ENCODE measurements at places on chromosomes 3 and 15. TPM values are rescaled to one million over a fixed set of nuclear protein-coding genes. Genes with fewer than 3 reads are reported as not detected.

DNA sequence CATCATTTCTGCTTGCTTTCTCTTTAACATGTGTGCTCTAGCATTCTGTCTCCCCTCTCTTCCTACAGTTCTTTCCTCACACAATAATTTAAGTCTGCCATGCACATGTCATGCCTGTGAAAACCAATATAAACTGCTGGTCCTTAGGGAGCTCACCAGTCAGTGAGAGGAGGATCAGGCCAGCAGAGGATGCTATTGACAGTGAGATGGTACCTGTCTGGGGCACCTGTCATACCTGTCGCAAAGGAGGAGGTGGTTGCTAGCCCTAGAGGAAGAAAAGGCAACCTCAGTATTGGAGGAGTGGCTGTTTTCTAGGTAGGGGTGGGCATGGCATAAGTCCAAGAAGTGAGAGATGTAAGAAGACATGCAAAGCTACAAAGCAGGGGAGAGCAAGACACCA is 194.6 kb downstream of the GABRG3 start:
- DNase-seq = no peak

DNA sequence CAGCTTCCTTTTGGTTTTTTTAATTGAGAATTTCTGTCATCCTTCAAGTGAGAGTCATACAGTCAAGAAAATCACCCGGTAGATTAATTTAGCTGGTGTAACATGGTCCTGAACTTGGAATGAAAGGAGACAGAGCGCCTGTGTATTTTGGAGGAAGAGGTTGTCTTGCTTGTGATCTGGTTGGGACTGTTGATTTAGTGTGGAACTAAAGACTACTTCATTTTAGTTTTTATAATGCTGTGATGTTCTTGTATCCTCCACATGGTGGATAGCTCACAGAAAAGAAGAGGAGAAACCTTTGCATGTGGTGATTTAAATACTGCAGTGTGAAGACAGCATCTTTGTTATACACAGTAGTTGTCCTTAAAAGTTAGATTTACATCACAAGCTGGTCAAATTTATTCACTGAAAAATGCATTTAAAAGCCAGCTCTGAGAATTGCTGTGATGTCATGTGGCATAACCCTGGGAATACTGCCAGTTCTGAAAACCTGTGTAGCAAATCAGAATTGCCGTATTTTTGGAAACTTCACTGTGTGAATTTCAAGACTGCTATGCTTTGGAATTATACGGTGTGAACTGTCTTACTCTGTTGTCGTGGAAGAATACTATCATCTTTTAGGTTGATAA is 268.5 kb downstream of the PTPRG start:
- no peak for DNase-seq

Gene ONECUT1
- total RNA-seq = not detected

DNA sequence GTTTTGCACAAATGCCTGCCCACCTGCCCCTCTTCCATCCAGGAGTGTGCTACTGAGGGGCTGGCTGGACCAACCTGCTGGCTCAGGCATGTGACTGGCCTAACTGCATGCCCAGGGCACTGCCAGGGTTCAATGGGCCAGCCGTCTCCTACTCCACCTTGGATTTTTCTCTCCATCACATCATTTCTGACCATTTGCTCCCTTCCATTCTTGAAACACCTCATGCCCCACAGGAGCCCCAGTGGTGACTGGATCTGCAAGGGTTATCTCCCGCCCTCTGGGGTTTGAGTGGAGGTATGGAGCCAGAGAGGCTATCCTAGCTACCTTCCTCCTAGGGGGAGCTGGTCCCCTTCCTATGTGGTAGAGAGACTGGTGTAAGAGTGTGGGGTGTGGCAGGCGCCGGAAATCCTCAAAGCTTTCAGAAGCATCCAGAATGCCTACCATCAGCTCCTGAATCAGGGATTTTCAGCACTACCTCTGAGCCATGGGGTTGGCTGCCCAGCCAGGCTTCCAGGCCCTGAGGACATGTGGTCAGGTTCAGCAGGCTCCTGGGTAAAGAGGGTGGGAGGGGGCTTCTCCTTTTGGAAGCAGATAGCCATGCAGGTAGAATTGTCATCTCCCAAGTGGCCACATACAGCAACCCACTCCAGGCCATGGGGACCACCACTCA is 2.9 kb upstream of the MANF start:
- DNase-seq = no peak

Gene CYP8B1
- not detected for total RNA-seq

DNA sequence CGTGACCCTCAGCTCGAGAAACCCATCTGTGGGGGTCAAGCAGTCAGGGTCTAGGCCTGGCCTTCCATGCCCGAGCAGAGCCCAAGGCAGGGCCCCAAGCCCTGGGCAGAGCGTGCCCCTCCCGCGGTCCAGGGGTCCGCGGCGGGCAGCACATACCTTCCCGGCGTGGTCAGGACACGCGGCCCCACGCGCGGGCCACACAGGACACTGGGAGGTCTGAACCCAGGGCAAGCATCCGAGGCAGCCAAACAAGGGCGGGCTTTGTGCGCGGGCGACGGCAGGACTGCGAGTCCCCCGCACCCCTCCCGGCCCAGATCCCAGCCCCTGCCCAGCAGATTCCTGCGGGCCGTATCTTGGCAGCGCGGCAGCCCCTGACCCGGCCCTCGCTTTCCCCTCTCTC is 61.6 kb upstream of the ACAN start:
- no peak for DNase-seq

Gene TRIM42
- total RNA-seq = not detected

GRCh38 chr3:28672406-28672805 is 323.8 kb upstream of the AZI2 start:
- DNase-seq = no peak

- DNase-seq = no peak
Measured at GRCh38 chr3:134690226-134690625, 39.4 kb upstream of the KY start.

Gene CIAO2A
- 72.1 TPM for total RNA-seq

GRCh38 chr15:80991421-80991820 is 1.8 kb upstream of the MESD start:
- no peak for DNase-seq

- DNase-seq = no peak
Measured at GRCh38 chr15:34490417-34491193, 53.0 kb upstream of the GOLGA8A start.

DNA sequence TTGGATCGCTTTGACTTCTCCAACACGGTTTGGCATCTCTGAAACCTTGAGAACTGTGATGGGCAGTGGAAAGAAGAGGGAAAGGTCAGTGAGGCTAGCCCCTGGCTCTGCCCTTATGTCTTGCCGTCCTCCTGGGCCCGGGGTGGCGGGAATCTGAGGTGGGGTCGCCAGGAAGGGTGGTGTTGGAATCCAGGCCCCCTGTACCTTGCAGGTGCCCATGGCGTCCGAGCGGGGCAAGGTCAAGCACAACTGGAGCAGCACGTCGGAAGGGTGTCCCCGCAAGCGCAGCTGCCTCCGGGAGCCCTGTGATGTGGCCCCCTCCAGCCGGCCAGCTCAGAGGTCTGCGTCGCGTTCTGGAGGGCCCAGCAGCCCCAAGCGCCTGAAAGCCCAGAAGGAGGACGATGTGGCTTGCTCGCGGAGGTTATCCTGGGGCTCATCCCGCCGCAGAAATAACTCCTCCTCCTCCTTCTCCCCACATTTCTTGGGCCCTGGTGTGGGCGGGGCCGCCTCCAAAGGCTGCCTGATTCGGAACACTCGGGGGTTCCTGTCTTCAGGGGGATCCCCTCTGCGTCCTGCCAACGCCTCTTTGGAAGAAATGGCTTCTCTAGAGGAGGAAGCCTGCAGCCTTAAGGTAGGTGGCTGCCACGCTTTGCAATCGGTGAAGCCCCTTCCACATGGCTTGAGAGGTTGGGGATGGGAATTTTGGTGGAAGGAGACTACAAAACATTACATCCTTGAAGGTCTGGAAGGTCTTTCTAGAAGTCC is 907 bp downstream of the TATDN2 start:
- DNase-seq = no peak

DNA sequence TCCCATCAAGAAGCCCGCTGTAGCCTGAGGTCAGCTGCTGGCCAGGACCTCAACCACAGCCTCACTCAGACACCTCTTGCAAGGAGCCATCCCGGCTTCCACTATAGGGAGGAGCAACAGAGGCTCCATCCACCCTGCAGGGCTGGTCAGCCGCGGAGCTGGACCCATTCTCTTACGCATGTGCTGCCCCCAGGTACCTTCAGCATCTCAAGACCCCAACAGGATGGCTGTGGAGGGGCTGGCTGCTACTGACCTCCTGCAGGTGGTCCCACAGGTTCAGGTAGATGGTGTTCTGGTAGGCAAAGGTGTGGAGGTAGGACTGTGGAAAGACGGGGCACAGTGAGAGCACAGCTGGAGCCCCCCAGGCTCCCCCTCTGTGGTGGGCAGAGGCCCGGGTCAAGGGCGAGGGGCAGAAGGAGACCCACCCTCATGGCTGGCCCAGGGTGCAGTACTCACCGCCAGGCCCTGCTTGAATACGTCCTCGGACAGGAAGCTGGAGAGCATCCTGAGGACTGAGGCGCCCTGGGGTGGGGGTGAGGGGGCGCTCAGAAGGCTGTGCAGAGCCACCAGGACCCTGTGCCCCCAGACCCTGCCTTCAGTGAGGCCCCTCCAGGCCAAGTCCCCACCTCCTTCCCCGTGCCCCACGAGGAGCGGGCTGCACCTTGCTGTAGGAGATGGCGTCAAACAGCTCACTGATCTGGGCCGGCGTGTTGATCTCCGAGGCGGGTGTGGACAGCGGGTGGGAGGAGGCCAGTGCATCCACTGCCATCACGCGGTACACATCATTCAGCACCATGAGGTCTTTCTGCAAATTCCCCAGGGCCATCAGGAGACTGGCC is 11.4 kb downstream of the ANPEP start:
- DNase-seq = no peak

Gene SCAANT1
- not detected for total RNA-seq

DNA sequence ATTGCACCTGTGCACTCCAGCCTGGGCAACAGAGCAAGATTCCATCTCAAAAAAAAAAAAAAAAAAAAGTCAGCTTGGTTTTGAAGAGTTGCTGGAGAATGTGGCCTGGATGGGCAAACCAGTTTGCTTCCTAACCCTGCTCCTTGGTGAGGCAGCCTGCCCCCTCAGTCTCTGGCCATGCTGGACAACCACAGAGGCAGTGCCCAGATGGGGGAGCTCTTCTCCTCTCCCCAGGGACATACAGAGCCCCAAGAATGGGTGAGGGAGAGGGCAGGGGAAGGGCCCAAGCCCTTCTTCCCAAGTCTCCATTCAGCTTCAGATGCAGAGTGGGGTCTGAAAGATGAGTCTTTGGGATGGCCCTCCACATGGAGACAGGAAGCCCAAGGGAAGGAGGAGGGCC is 27.9 kb downstream of the CD276 start:
- no peak for DNase-seq

DNA sequence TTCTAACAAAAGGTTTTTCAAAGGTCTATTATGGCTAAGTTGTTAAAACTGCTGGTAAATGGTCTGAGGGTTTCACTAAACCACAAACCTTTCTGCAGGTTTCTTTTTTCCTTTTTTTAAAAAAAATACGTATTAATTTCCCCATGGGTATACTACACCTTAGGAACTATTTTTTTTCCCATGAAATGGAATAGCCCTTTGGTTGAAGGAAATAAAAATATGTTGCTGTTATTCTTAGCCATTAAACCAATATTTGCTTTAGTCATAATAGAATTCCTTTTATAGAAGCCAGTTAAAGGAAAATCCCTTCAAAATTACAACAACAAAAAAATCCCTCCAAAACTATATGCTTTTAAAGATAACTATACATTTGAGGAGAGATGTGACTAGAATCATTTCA is 1303.3 kb downstream of the ROBO2 start:
- DNase-seq = no peak

- DNase-seq = no peak
Measured at GRCh38 chr3:108953700-108954099, at the start of gene GUCA1C. Gene GUCA1C (minus strand): TSS chr3:108953879. CDS start chr3:108953762, 117 bp downstream.

Gene MED12L
- 3.0 TPM for total RNA-seq

- DNase-seq = no peak
Measured at GRCh38 chr3:15728766-15729165, 69.0 kb downstream of the ANKRD28 start.

Gene WDR49
- 0.28 TPM for total RNA-seq

GRCh38 chr15:74578496-74578994 is 37.1 kb upstream of the CLK3 start:
- no peak for DNase-seq

- no peak for DNase-seq
Measured at GRCh38 chr3:85005946-85006345, 47.2 kb downstream of the CADM2 start.

GRCh38 chr3:174223042-174223441 is 636.1 kb upstream of the NAALADL2 start:
- no peak for DNase-seq

- no peak for DNase-seq
Measured at GRCh38 chr3:49803465-49804140, 542 bp downstream of the INKA1 start.

Gene UCN2
- 2.8 TPM for total RNA-seq

GRCh38 chr3:10553591-10554235 is 48.3 kb upstream of the ATP2B2 start:
- DNase-seq = no peak

GRCh38 chr3:61561374-61562041 is at the start of gene PTPRG:
Gene PTPRG (plus strand): TSS chr3:61561571. CDS start chr3:61562288, 717 bp downstream.
- peak; percentile 64 for DNase-seq

Gene SNURF
- 8.7 TPM for total RNA-seq

DNA sequence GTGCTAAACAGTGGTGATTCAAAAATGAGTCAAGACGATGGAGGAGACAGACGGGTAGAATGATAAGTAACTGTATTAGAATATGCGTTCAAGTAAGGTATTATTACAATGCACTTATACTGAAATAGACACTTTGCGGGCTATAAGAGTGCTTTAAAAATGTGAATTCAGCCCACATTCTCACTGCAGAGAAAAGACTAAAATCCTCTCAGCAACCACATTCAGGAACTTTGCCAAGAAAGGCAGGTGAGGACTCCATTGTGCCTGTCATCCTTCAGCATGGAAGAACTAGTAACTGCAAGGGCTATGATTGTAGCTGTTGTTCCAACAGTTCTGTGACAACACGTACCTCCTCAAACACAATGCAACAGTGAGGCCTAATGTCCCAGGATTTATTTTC is 272.0 kb downstream of the RORA start:
- no peak for DNase-seq

Gene SLC27A2
- total RNA-seq = 7.5 TPM

DNA sequence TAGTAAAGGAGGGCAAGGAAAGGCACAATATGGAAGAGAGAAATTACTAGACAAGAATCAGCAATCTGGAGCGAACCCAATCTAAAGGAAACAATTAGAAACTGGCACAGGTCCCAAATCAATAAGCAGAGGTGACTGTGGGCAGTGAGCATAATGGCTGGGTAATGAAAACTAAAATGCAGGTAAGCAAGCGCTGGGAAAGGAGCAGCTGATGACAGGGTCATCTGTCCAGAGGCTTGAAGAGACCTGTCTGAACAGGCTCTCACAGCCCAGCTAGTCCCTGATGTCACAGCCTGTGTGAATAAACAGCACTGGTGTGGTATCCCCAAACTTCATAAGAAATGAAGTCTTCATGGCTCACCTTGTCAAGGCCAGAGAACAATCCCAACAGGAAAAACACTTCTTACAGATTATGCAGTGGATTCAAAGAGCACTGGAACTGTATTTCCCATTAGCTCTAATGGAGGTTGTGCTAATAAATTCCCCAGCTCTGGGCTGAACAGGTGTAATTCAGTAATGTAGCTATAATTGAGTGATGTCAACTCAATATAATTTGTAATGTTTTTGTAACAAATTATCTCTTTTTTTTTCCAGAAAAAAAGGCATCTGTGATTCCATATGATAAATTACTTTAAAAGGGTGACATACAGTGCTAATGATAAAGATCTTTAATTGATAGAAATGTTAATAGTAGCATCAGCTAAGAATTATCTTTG is 197.3 kb downstream of the FHIT start:
- DNase-seq = no peak

- DNase-seq = no peak
Measured at GRCh38 chr15:90911906-90912769, 9.0 kb downstream of the MAN2A2 start.

GRCh38 chr3:187120326-187120725 is 19.0 kb downstream of the RPL39L start:
- no peak for DNase-seq

Gene FBLN2
- 1.8 TPM for total RNA-seq
